Retina (tissue), 1 donor: ENCODE measurements at places on chromosomes 12 and 14.

DNA sequence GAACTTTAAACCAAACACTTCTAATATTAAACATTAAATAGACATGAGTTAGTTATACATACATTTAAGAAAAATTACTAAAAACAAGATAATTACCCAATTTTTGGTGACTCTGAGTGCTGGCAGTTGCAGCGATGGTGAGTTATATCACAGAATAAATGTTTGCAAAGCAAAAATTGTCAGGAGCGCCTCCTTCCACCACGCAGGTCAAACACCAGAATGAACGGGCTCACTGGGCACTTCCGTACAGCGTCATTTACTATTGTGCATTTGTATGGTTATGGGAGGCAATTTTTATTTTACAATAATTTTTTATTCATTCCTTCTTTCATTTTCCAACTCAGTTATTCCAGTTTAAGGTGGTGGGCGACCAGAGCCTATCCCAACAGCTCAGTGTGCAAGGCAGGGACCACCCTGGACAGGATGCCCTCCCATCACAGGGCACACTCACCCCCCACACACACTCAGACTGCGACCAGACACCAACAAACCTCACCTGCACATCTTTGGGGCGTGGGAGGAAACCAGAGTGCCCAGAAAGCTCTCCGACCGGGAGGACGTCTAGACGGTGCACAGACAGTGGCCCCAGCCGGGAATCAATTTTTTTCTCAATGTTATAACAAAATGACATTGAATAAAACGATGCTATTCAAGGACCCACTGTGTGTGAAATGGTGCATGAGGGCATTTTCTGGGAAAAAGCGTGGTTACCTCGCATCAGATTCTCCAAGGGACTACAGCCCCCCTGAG is 67.2 kb downstream of the TESC start:
- DNase-seq: no peak

GRCh38 chr12:131550121-131550520 is 160.8 kb upstream of the SFSWAP start:
- no peak for DNase-seq

GRCh38 chr14:56092763-56093162 is 25.4 kb upstream of the PELI2 start:
- DNase-seq: no peak

- DNase-seq: peak; percentile 82
These were observed 256.3 kb upstream of the SFSWAP start for GRCh38 chr12:131454418-131455217.

- DNase-seq: no peak
These were observed 45.5 kb upstream of the RERGL start for GRCh38 chr12:18135509-18135908.

GRCh38 chr14:24789378-24789884 is 155.4 kb upstream of the GZMB start:
- no peak for DNase-seq

GRCh38 chr12:50887191-50887590 is 44.5 kb downstream of the TMPRSS12 start:
- DNase-seq: no peak
